ENCODE measurements at places on chromosomes 12 and 14.
A peak's percentile ranks its signal among the peaks of the same experiment; 100 is the strongest.

DNA sequence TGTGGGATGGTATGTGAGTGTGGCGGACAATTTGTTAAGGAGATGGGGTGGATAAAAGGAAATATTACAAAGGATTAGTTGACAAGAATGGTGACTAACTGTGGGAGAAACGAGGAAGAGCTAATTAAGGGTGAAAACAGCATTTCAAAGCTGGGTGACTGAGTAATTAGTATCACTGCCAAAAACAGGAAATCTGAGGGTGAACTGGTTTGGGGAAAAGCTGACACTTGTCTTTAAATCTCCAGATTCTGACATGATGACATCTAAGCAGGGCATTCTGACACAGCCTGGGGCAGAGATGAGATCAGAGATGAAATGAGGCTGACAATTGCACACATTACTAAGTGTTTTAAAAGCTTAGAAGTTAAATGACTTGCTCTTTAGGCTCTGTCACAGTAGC lies 42.4 kb upstream of the CCDC175 start:
- no peak for DNase-seq

DNA sequence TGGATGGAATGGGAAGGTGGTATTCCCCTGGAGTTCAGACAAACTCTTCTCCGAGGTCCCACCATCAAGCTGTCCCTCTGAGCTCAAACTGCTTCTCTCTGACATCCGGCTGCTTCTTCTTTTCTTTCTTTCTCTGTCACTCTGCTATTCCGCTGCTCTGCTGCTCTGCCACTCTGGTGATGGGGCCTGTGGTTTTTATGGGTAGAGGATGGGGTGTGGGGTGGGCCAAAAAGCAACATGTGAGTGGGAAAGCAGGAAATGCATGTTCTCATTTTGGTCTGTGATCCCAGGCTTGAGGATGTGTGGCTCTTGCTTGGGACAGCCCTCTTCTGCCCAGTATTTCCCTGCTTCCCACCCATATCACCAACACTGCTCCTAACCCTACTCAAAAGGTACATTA lies 30.6 kb downstream of the CLECL1 start:
- no peak for DNase-seq

DNA sequence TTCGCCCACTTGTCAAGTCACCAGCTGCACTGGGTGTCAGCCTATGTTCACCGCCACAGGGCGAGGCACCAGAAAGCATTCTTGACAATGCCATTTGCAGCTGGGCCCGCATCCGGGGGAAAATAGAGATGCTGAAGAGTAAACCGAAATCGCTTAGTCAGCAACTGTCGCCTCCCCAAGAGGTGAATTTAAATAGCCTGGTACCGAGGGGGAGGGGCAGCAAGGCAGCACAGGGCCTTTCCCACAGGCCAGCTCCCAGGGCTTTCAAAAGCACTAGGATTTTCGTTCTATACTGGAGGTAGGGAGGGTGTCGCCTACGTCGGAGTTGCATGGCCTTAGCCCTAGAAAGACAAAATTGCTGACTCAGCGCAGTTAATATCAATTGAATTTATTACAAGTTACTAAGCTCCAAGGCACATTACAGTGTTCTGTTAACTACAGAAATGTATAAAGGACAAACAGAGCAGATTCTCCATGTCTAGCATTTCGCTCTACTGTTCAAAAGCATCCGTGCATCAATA lies 4.3 kb downstream of the IRF2BPL start:
- DNase-seq, result no peak

- peak; percentile 53 for DNase-seq
These were observed 585 bp upstream of the DYRK2 start for GRCh38 chr12:67647799-67648520.

GRCh38 chr12:108098374-108098773 lies 30.7 kb upstream of the WSCD2 start:
- DNase-seq, result no peak

DNA sequence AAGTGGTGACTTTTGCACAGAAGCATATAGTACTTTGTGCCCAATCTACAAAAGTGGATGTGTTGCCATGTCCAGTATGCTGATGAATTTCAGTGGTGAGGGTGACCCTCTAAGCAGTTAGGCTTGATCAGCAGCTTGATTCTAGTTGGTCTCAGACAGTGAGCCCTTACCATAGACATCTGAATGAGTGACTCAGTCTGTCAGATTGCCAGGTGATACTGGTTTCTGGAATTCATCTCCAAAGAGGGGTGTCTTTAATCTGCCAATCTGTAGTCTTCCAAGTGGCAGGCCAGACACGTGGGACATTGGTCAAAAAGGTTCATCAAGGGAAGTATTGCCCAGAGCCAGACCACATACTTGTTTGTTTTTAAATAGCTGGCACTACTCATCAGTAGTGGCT lies 187.4 kb upstream of the SLC16A7 start:
- DNase-seq, result no peak

DNA sequence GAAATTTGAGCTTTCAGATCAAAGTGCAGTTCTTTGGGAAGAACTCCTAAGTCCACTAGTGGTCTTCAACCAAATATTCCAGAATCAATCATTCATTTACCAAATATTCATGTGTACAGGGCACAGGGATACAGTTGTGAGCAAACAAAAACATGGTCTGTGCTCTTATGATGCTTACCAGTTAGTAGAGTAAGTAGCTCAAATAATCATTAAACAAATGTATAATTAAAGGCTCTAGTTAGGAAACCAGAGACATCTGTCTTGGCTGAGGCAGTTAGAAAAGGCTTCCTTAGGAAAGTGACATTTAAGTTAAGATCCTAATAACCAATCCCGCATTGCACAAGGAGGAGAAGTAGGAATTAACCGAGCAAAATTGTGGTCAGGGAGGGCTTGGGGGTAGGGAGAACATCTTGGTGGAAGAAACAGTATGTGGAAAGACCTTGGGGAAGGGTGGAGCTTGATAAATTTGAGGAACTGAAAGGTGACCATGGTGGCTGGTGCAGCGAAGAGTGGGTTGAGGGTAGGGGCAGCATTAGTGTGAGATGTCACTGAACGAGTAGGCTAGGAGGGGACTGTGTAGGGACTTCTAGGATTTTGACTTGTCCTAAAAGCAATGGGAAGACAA lies 40.0 kb downstream of the PEBP1 start:
- no peak for DNase-seq

DNA sequence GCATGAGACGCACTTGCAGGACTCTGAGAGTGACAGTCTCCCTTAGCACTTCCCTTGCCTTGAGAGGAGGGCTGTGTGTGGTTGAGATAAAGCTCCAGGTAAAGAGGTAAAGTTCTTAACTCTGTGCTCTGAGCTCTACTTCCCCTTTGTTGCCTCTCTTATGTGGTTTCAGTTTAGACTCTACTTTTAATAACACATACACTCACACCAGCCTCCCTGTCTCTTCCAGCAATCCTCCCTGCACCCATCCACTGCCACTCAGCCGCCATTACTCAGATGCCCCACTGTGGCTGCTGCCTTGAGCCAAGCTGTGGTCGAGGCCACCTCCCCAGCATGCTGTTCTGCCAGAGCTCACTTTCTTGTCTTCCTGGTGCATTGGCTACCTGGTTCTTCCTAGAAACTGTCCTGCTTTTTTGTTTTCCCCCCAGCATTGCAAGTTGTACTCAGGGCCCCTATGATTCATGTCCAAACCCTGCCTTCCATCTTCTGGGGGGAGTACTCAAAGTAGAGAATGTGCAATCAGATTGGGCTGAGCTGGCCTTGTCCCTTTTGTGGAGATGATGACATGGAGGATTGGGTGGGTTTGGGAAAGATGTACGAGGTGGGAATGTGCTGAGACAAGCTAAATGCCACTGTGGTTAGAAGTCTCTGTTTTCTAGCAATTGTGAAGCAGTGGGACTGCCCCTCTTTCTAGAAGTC lies 115.5 kb upstream of the PARP11 start:
- no peak for DNase-seq

GRCh38 chr12:96774496-96775256 lies 132.4 kb upstream of the NEDD1 start:
- DNase-seq, result no peak

DNA sequence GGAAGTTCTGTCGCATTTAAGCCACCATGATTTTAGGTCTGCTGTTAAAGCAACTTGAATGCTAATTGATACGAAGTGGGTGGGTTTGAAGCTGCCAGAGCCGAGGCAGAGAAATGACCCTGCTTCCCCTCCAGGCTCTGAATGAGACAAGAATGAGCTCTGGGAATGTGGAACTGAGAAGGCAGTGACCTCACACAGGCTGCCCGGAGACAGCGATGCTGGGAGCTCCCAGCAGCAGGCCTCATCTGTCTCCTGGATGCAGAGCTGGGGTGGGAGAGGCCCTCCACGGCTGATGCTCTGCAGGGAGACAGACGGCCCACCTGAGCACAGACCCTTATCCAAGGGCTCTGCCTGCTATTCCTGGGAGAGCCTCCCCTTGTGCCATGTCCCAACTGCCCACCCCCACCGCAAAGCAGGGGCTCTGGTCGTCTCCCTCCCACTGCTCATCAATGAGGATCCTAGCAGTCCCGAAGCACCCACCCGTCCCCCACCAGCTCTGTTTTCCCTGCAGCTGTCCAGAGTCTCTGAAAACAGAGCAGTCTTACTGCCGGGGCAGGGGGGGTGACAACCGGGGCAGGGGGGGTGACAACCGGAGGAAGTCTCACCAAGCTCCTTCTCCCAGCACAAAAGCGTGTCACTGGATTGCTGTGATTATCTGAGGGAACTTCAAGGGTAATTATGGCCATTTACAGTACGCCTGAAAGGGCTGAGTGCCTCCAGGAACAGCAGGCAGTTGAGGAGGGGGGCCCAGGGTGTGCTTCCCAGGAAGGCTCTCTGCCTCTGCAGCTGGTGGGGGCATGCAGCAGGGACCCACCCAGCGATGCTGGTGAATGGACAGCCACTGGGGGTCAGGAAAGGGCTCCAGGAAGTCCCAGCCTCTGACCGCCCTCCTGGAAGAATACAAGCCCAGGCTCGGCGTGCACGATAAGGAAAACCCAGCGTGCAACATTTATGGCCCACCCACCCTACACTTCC lies 67.8 kb downstream of the CHGA start:
- no peak for DNase-seq

DNA sequence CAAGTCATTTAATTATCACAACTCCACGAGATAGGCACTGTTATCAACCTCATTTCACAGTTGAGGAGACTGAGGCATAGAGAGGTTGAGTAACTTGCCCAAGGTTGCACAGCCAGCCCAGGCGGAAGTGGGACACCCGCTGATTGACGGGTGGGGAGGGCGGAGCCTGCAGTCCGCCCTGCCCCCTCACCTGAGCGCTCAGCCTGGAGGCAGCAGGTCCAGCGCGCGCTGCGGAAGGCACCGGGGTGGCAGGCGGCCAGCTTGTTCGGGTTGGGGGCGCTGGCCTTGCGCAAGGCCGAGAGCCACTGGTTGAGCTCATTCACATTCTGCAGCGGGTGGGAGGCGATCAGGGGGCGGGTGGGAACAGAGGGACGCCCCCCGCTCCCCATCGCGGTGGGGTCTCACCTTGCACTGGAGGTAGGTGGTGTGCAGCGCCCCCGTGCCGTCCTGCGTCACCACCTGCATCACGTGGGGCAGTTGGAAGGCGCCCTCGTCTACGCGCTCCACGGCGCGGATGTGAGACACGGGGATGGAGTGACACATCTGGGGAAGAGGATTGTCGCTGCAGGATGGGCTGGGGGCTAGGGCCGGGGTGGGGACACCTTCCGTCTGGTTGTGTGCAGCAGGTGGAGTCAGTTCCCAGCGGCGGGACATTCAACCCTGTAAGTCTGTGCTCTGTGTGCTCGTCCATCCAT lies 31.7 kb downstream of the RASAL1 start:
- DNase-seq, result no peak

DNA sequence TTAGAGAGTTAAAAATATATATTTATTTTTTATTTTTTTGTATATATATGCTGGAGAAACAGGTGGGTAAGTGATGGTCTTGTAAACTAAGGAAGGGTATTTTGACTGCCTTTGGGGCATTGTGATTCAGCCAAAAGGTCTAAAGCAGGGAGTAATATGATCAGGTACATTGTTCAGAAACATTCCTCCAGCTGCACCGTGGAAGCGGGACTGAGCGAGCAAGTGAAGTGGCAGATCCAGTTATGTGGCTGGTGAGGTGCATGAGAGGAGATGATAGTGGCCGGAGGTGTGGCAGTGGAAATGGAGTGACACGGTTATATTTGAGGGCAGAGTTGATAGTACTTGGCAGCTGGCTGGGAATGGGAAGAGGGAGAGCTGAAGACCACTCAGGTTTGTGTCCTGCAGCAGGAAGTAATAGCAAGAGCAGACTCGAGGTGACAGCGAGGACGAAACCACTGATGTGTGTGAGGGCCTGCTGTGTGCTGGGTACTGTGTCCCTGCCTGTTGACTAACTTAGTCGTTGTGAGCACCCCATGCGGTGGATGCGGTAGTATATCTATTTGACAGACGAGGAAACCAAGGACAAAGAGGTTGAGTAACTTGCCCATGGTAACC lies 39.2 kb downstream of the EID3 start:
- no peak for DNase-seq

DNA sequence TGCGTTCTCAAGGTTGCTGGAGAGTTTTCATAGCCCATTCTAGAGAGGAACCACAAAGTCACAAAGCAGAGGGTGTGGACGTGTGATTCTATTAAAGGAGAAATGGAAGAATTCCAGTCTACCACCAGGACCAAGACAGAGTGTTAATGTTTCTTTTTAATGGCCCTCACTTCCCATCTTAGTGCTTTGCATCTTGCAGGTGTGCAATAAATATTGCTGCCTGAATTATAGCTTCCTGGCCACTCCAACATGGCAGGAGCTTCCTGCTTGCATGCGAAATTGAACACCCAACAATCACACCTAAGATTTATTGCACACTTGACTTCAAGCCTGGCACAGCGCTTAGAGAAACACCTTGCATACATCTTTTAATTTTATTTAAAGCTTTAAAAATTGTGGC lies 22.4 kb upstream of the PPP1CC start:
- DNase-seq, result no peak

- no peak for DNase-seq
These were observed 1.7 kb upstream of the EIF5 start for GRCh38 chr14:103332143-103332919.

DNA sequence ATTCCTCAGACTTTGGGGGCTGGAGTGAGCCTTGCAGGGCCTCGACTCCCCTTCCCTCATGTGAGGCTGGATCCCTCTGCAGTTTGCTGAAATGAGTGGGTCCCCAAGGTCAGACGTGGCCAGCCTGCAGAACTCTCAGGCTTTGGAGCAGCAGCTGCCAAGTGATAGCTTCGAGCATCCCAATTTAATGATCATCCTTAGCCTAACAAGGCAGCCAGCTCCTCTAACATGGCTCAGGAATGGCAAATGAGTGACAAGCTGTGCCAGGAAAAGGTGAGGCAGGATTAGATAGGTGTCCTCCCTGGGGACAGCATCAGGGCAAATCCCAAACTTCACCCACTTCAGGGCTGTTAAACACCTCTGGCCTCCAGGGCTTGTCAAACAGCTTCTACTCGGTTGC lies 130.7 kb upstream of the PWP1 start:
- DNase-seq, result no peak

GRCh38 chr12:51751661-51752060 lies 96.9 kb downstream of the FIGNL2 start:
- DNase-seq, result no peak

DNA sequence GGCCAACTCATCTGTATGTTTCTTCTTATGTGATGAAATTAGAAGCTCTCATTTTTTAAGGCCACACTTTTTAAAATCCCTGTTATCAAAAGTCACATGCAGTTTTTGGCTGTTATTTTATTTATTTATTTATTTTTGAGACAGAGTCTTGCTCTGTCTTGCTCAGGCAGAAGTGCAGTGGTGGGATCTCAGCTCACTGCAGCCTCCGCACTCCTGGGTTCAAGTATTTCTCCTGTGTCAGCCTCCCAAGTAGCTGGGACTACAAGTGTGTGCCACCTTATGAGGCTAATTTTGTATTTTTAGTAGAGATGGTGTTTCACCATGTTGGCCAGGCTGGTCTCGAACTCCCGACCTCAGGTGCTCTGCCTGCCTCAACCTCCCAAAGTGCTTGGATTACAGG lies 1434.5 kb downstream of the LRFN5 start:
- no peak for DNase-seq

- no peak for DNase-seq
These were observed 64.4 kb downstream of the C12orf42 start for GRCh38 chr12:103431387-103431786.
